Smooth muscle cell of the pulmonary artery (primary cell): ENCODE measurements at places on chromosomes 5 and 9. TPM values are rescaled to one million over a fixed set of nuclear protein-coding genes. Genes with fewer than 3 reads are reported as not detected.

The HMMR gene
- total RNA-seq: 3.6 and 12.8 TPM in 2 replicates

The HAPLN1 gene
- total RNA-seq: 31.9 and 144 TPM in 2 replicates

The GIN1 gene
- total RNA-seq: 5.3 and 6.5 TPM in 2 replicates

The ENTREP1 gene
- 0.26 and 0.33 TPM in 2 replicates for total RNA-seq

The TEX48 gene
- not detected in 2 replicates for total RNA-seq

The TPM2 gene
- total RNA-seq: 511 and 885 TPM in 2 replicates

The SGCD gene
- 2.5 and 9.8 TPM in 2 replicates for total RNA-seq

The SLC4A9 gene
- total RNA-seq: 0.07 TPM in 1 of 2 replicates, not detected in the other

The CNTNAP3 gene
- 6.4 and 17.7 TPM in 2 replicates for total RNA-seq

The TMC1 gene
- total RNA-seq: 0.17 and 0.59 TPM in 2 replicates

The FOXD4L4 gene
- 0.17 and 0.20 TPM in 2 replicates for total RNA-seq
